ENCODE measurements at places on chromosomes 16 and 17.

DNA sequence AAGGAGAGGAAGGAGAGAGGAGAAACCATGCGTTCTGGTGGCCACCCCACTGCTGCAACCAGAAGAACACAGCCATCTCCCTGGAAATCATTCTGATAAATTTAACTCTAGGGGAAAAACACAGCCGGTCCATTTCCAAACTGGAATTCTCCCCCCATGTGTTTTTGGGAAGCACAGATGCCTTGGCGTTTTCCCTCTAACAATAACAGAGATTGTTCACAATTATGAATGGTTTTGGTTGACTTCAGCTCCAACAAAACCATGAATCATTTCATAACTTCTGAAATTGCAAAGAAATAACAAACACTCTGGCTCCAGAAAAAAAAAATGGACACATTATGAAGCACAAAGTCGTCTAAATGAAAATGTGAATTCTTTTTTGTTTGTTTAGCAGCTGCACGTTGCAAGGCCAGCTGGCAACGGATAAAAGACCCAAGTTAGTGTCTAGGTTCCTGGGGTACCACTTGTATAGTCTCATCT lies 46.2 kb downstream of the GNAO1 start:
- DNase-seq = no peak

DNA sequence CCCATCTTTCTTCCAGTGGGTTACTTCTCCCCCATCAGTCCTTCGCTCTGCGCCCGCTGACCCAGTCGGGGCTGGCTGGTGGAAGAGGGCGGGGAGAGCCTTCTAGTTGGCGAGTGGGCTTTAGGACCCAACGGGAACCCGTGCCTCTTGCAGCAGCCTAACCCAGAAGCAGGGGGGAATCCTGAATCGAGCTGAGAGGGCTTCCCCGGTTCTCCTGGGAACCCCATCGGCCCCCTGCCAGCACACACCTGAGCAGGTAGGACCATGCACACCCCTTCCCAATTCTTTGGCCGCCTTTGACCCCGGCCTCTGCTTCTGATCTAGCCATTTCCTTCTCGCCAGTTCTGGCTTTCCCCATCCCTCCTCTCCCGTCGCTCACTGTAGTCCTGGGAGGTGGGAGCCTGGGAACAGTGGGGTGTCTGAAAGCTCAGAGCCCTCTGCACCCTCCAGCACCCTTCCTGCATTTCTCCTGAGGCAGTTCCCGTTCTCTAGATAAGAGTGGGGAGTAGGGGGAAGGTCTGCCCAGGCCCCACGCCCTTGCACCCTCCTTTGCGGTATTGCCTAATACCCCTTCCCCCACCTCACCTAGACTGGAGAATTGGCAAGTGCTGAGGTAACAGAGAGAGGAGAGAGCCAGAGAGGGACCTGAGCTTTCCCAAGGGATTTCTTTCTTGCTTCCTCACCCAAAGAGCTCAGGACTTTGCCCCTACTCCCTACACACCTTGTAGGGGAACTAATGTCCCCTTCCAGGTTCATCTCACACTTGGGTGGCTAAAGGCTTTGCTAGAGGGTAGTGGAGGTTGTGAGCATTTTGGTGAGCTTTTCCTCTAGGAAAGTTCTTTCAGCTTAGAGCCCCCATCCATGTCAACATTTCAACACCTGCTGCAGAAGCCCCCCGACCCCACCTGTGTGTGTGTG lies at the start of gene RARA:
Gene RARA, plus strand, starts transcription at position 150 of the 918 bp plus-strand sequence. CDS start 22,039 bp downstream, outside the sequence.
- DNase-seq = no peak

GRCh38 chr17:8791910-8792270 lies 7.3 kb downstream of the MFSD6L start:
- no peak for DNase-seq

- DNase-seq = peak; percentile 58
These were observed 5.8 kb upstream of the OGFOD3 start for GRCh38 chr17:82424001-82424862.

- DNase-seq = no peak
These were observed 24.8 kb downstream of the FLYWCH1 start for GRCh38 chr16:2936436-2937011.

DNA sequence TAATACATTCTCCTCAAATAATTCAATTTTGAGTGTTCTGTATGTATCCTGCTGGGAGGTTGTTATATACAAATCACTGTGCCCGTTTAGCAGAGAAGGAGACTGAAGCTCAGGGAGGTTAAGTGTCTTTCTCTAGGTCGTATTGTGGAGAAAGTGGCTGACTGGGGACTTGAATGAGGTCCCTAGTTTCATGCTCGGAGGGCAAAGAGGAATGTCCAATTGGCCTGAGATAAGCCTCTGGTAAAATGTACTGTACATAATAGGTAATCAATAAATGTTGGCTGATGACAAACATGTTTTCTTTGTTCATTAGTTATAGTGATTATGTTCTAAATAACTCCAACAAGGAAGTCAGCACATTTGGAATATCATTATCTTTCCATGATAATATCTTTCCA lies 442.6 kb downstream of the UTP18 start:
- no peak for DNase-seq

DNA sequence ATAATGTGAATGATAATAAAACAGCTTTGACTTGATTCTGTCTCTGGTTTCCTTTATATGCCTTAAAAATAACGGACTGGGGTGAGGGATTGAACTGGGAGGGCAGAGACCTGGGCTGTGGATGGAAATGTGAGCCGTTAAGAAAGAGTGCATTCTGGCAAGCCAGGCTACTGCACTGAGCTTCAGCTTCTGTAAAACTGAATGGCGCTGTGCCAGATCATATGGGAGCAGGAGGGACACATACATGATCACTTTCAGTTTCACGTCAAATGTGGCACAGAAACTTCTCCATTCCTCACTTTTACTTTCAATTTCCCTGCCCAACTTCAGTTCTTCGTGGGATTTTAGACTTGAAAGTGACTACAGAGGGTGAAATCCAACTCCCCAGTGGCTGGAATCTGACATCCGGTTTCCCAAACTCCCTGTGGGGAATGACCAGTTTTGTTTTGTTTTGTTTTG lies 1.1 kb downstream of the MT2A start:
- peak; percentile 82 for DNase-seq

GRCh38 chr16:80122115-80122514 lies 418.7 kb upstream of the DYNLRB2 start:
- no peak for DNase-seq

- DNase-seq = no peak
These were observed 327.0 kb downstream of the FOXL1 start for GRCh38 chr16:86905302-86905701.

GRCh38 chr16:49717689-49718088 lies 138.2 kb downstream of the ZNF423 start:
- no peak for DNase-seq

GRCh38 chr16:81650982-81651562 lies 128.0 kb upstream of the PLCG2 start:
- no peak for DNase-seq

GRCh38 chr16:86902656-86903001 lies 324.3 kb downstream of the FOXL1 start:
- DNase-seq = no peak

DNA sequence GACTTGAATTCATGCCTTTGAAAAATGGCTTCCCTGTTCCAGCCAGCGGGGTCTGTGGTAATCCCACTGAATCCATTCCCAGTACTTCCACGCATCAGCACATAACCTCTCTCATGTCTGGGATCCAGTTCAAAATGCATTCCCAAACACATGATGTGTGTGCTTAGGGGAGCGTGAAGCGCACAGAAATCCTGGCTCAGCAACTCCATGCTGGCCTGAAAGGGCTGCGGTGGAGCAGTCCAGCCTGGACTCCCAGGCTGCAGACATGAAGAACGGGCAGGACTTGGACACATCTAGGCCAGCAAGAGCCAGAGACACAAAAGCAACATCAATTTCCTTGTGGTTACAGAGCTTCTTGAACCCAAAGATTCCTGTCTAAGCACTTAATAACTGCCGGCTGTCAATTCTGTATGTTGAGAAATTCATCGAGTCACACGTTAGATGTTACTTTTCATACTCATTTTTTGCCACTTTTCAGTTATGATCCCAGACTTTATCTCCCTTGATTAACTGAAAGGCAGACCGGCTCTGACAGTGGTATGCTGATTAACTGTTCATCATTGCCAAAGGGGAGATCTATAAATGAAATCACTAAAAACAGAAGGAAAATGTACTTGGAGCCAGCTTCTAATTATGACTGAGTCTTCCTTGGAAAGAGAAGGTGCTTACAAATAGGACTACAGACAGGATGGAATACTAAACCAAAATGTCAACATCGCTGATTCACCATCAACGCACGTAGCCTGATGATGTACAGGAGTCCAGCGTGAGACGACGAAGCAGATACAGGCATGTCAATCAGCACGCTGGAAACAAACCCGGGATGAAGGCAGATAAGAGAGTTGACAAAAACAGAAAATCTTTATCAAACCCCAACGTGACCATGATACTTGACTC lies 23.0 kb downstream of the NSMCE1 start:
- no peak for DNase-seq

DNA sequence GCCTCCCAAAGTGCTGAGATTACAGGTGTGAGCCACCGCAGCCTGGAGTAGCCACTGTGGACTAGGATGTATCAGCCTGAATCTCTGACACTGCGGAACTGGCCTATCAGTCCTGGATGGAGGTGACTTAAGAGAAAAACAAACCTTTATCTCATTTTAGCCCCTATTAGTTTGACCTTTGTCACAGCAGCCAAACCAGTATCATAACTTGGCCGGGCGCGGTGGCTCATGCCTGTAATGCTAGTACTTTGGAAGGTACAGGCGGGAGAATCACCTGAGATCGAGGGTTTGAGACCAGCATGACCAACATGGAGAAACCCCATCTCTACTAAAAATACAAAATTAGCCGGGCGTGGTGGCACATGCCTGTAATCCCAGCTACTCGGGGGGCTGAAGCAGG lies 51.8 kb upstream of the USP7 start:
- DNase-seq = no peak

DNA sequence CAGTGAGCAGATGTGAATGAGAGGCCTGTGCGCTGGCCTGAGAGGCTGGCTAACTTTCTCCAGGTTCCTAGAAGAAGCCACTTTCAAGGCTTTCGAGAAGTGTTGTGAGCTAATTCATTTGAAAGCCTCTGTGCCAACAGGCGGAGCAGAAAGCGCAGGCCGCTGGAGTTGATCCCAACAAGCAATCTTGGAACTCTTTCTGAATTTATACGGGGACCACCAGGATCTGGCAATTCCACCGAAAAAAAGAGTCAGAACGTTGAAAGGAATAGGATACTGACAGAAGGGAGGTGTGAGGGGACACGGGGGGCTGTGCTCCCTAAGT lies 71.3 kb upstream of the METRNL start:
- no peak for DNase-seq

DNA sequence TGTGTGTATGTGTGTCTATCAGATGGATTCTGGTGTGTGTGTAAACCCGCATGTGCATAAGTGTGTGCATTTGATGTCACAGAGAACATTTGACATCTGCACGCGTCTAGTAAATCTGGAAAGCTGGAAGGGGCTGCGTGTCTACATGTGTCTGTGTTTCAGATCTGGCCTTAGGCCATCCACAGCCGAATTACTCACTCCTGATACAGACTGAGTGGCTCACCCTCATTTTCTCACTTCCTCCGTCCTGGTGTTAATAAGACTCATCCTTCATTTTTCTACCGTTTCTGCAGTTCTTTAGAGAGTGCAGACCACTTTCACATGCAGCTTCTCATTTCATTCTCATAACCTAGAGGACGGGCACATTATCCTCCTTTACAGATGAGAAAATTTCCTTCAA lies 491.6 kb downstream of the CDH13 start:
- DNase-seq = no peak

DNA sequence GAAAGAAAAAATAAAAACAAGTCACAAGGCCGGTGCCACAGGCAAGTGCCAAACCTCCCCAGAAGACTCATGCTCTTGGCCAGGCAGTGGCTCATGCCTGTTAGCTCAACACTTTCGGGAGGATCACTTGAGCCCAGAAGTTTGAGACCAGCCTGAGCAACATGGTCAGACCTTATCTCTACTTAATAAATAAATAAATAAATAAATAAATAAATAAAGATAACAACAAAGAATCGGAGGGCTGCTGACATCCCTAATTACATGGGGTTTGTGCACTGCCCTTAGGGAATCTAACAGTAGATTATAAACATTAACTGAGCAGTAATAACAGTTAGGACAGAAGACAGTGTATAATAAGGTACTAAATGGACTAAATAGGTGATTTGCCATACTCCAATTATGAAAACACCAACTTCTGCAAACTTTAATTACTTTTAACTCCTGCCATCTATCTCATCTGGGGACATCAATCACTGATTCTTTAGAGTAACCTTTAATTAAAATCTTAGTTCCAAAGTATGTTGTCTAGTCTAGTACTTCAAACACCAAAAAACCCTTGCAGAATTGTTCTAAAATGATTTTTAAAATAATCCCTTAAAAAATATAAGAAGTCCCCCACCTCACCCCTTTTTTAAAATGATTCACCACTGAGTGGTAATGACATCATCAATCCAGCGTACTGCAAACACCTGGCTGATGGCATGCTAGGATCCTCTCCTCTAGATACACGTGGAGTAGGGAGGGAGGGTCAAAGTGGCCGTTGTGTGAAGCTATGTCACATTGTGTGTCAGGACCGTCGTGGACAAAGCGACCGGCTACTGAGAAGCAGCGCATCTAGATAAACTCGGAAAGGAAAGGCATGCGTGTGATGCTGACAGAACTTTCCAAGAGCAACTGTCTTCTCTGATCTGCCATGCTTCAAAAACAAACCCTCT lies 28.5 kb downstream of the CYTH1 start:
- DNase-seq = peak; percentile 57

DNA sequence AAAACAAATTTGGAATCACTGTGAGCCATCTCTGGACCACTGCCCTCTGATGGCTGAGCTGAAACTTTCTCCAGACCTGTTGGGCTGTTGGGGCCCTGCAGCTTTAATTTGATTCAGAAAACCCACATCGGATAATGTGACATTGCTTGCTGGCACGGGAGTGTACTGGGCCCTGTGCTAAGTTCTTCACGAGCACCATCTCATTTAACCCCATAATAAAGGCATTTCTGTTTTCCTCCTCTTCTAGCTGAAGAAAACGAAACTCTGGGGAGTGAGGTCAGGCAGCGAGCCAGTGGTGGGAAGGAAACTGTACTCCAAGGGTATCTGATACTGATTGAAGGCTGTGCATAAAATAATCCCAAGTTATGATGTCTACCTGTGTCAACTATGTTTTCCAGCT lies 34.5 kb upstream of the TNRC6A start:
- DNase-seq = no peak

DNA sequence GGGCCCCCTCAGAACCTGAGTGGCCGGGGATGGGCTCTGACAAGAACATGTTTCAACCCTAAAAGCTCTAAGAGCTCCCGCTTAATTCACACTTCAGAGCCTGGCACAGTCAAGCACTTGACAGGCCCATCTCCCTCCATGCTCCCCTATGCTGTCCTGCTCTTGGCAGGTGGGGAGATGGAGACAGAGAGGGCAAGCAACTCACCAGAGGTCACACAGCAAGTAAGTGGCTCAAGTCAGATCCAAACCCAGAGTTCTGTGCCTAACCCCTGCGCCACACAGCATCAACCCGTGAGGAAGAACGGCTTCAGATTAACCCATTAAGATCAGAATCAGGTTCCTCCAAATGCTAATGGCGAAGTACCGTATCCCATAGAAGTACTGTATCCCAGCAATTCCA lies 36.4 kb downstream of the NECAB2 start:
- no peak for DNase-seq

- no peak for DNase-seq
These were observed 13.6 kb downstream of the CEP95 start for GRCh38 chr17:64520359-64520758.

GRCh38 chr16:3637371-3637923 lies 17.0 kb upstream of the DNASE1 start:
- peak; percentile 22 for DNase-seq
